ENCODE measurements at places on chromosomes 1 and 21.

DNA sequence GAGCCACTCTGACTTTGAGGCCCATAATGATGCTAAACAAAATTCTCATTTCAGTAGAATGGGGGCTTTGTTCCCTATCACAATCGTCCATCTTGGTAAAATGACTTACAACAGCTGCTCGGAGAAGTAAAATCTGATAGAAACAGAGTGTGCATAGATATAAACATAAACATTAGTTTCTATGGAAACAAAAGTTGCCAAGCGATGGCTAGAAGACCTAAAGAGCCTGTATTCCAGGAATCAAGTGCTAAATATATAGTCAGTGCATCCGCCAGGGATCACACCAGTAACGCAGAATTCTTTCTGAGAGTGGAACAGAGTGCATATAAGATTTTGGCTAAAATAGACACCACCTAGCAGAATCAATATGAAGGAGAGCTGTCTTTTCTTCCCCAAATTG, 91.2 kb upstream of the KAZN start:
- DNase-seq: no peak

- DNase-seq: no peak
Measured at GRCh38 chr1:202616355-202616915, 93.8 kb downstream of the SYT2 start.

- no peak for DNase-seq
Measured at GRCh38 chr1:219049501-219049900, 124.2 kb upstream of the LYPLAL1 start.

DNA sequence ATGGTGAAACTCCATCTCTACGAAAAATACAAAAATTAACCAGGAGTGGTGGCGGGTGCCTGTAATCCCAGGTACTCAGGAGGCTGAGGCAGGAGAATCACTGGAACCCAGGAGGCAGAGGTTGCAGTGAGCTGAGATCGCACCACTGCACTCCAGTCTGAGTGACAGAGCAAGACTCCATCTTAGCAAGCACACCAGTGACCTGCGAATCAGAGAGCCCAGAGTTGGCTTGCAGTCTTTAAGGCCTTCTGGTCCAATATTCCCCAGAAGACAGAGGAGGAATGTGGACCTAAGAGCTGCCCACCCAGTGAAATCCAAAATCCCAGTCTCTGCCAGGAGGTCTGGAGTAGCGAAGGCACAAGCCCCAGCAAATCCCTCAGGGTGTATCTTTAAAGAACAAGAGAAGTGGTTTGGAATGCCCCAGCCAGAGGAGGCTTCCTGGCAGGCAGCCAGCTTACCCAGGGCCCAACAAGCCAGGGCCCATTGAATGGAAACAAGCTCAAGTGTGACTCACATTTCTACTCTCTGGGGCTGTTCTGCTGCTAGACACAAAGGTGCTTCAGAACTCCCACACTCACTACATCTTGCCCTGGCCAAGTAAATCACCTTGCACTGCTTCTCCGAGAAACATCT, 23.9 kb downstream of the GPR161 start:
- DNase-seq: peak; percentile 51

DNA sequence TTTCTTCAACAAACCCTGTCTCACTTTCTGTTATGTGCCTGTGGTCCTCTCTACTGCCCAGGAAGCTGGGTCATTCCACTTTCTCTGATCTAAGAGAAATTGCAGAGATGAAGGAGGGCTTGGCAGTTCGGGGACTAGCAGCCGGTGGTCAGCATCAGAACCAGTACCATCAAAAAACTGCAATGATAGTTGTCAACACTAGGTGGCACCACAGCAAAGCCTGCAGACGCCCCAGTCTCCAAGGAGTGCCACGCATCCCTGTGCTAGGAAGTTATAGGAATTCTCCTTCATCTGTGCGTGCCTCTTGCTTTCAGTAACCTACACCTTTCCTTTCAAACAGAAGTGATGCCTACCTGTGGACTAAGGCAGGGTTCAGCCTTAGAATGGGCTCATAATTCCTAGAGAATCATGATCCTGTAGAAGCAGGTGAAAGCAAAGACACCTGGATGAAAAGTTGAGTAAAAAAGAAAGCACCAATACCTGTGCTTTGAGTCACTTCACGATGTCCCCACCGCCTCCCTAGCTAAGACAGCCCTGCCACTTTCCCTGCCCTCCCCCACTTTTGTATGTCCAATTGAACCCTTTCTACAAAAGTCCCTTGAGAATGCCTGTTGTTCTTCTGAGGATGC, 129.2 kb downstream of the ADAMTS1 start:
- no peak for DNase-seq
